NCI-H446 treated with DMSO at 0.1 percent for 48 hours (cell line): ENCODE measurements at places on chromosomes 5 and 9.

DNA sequence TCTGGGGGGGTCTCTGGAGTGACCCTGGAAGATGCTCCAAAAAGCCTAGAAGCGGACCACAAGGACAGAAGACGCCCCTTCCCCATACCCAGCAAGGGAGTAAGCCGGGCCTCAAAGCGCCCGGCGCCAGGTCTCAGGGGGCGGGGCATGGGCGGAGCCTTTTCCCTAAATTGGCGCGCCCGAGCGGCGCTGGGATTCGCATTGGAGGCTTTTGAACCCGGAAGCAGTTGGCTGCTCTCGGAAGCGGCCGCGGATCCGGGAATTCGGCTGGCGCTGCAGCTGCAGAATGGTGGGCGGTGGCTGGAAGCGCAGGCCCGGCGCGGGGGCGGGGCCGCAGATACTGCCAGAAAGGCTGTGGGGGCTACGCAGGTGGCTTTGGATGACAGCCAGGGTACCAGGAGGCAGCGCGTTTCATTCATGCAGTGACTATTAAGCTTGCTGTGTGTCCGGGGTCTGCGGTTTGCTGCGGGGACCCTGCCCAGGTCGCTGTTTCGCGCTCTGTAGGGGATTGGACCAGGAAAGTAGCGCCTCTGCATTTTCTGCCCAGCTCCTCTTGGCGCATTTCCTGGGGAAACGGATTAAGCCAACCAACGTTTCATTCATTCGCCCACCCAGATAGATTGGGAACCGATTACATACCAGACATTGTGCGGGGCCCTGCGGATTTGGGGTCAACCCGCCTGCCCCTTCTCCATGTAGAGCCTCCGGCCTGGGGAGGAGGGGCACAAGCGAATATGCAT lies 83.0 kb upstream of the FREM1 start:
- DNase-seq, result peak; percentile 80

DNA sequence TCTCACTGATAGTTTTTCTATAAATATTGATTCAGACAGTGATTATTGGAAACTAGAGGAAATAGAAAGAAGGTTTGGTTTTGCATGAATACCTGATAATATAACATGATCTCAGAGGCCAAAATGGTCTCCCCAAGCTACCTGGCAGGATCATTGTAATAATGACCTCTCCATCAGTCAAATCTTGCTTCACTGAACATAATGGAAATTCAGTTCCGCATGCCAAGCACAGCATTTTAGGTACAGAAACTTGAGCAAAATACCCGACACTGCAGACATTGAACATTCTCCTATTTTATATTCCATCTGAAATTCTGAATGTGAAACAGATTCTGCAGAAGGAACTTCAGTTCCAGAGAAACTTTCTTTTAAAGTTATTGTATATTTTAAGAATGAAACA lies 9.1 kb upstream of the TBC1D2 start:
- no peak for DNase-seq

- DNase-seq, result no peak
These were observed 66.4 kb upstream of the ALDH1B1 start for GRCh38 chr9:38326122-38326521.

GRCh38 chr5:54700986-54701578 lies 183.5 kb downstream of the SNX18 start:
- DNase-seq, result no peak

GRCh38 chr5:159098603-159099436 lies 896 bp downstream of the EBF1 start:
- DNase-seq, result peak; percentile 45
